Renal cortex interstitium (tissue), 15 donors: ENCODE measurements at places on chromosomes 11 and 22. TPM values are rescaled to one million over a fixed set of nuclear protein-coding genes. Genes with fewer than 3 reads are reported as not detected.

Gene PTS
- polyA plus RNA-seq = 53.1 TPM

Gene OR52N5
- polyA plus RNA-seq = not detected

Gene PANX2
- 1.5 TPM for polyA plus RNA-seq

Gene BAIAP2L2
- 7.5 TPM for polyA plus RNA-seq

Gene OR5I1
- not detected for polyA plus RNA-seq

Gene CD3E
- 0.36 TPM for polyA plus RNA-seq

Gene OR5AS1
- polyA plus RNA-seq = 0.06 TPM

Gene MS4A6E
- not detected for polyA plus RNA-seq

Gene SMIM35
- polyA plus RNA-seq = 0.21 TPM

Gene DRD4
- polyA plus RNA-seq = 7.5 TPM

Gene TRIM49
- not detected for polyA plus RNA-seq

Gene POLDIP3
- polyA plus RNA-seq = 101 TPM

Gene DNAJB7
- polyA plus RNA-seq = 0.29 TPM

Gene UBQLN3
- not detected for polyA plus RNA-seq

Gene NXPE2
- 0.61 TPM for polyA plus RNA-seq

Gene KCNJ1
- polyA plus RNA-seq = 91.3 TPM

Gene MEN1
- 41.9 TPM for polyA plus RNA-seq

Gene PICK1
- polyA plus RNA-seq = 38.0 TPM

Gene PNPLA5
- polyA plus RNA-seq = not detected

Gene DAGLA
- 3.2 TPM for polyA plus RNA-seq

Gene CPT1B
- 18.2 TPM for polyA plus RNA-seq

Gene POTEH
- not detected for polyA plus RNA-seq

Gene OR51B4
- polyA plus RNA-seq = not detected

Gene SLC16A8
- 2.7 TPM for polyA plus RNA-seq

Gene KBTBD4
- 27.5 TPM for polyA plus RNA-seq

Gene KCNJ5
- 5.4 TPM for polyA plus RNA-seq

Gene MAP6
- polyA plus RNA-seq = 8.1 TPM

Gene PPME1
- polyA plus RNA-seq = 41.5 TPM

Gene SCN2B
- 5.3 TPM for polyA plus RNA-seq

Gene OR5P2
- polyA plus RNA-seq = not detected

Gene MIF
- 300 TPM for polyA plus RNA-seq

Gene DEAF1
- 44.0 TPM for polyA plus RNA-seq

Gene SSH3
- 32.6 TPM for polyA plus RNA-seq

Gene PARVG
- 2.4 TPM for polyA plus RNA-seq

Gene GAL3ST3
- polyA plus RNA-seq = 3.6 TPM

Gene SAA4
- polyA plus RNA-seq = not detected

Gene OR5B21
- not detected for polyA plus RNA-seq

Gene THYN1
- polyA plus RNA-seq = 77.9 TPM

Gene SUSD2
- polyA plus RNA-seq = 13.8 TPM

Gene OR10A6
- polyA plus RNA-seq = not detected

Gene UPK2
- polyA plus RNA-seq = 3.5 TPM

Gene SLC6A5
- 0.50 TPM for polyA plus RNA-seq

Gene CNIH2
- 3.7 TPM for polyA plus RNA-seq

Gene C11orf52
- polyA plus RNA-seq = 8.7 TPM

Gene OPCML
- 15.8 TPM for polyA plus RNA-seq

Gene OSM
- 0.45 TPM for polyA plus RNA-seq

Gene OR51B6
- polyA plus RNA-seq = not detected

Gene PANX3
- not detected for polyA plus RNA-seq

Gene APLP2
- polyA plus RNA-seq = 484 TPM

Gene WT1
- 254 TPM for polyA plus RNA-seq

Gene SEPTIN3
- 9.2 TPM for polyA plus RNA-seq
